Effector CD4-positive, alpha-beta T cell (primary cell): ENCODE measurements at places on chromosomes 13 and 19.

GRCh38 chr19:39053276-39054090, 21.1 kb upstream of the FBXO27 start:
- no peak for DNase-seq

DNA sequence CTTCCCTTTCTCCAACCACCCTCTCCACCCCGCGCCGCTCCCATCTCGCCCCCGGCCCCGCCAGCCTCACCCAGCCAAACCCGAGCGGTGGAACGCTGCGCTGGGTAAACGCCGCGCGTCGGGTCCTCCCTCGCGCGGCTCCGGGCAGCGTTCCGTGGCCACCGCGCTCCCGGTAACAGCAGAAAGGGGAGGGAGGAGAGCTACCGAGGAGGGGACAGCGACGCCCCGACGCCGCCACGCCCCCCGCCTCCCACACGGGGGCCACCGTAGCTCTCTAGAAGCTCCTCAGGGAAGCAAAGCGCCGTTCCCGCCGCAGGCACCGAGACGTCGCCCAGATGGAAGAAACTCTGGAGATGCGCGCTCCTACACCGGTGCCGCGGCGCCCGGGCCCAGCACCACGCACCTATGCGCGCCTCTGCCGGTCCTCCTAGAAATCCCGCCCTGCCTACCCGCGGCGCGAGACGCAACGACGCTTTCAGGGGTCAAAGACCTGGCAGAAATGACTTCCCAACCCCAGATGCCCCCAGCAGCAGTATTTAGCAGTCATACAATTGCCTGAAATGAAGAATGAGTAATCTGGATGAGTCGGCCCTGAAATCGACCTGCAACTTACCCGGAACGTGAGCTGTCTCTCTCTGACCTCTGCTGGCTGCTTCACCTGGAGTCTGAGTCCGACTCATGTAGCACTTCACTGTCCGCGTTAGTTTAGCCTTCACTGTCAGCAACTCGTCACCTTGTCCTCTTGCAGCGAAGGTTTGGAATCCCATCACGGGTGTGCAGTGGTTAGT, at the start of gene RUBCNL:
TSS of gene RUBCNL (minus strand) at position 189 of the 788 bp plus-strand sequence. CDS start 14,777 bp downstream, outside the sequence.
- no peak for DNase-seq

- DNase-seq: no peak
Measured at GRCh38 chr13:112184261-112184660, 117.3 kb downstream of the SOX1 start.

DNA sequence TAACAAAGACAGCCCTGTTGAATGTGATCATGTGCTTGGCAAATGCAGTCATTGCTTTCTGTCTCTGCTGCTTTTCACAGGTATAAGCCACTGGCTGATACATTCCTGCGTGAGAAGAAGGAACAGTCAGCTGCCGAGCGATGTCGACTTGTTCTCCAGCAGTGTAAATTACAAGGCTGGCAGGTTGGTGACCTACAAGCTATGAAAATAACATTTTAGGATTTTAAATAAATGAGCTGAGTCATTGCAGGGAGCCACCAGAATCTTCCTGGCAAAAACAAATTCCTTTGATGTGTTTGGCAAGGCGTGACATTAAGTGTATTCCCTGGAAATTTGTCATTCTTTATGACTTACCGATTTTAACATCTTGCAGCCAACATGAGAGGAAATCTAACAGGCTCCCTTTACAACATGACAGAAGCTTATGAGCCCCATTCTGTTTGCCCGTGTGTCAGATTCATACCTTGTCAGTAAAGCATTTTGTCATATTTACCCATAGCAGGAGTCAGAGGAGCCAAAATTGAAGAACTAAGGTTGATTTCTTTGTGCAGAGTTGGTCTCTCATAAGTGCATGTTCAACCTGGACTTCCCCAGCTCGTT, 471.4 kb downstream of the MYO16 start:
- no peak for DNase-seq

DNA sequence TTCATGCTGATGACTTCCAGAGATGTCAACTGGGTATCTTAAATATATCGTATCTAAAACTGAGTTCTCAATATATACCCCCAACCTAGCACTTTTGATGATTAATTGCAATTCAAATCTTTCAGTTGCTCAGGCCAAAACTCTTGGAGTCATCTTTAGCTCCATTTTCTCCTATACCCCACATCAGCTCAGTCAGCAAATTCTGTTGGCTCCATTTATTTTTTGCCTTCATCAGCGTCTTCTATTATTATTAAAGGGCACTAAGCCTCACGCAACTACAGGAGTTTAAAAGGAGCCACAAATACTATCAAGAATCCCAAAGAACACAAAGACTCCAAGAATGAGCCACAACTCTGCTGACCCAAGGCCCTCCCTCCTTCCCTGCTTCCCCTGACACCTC, 134.9 kb downstream of the KCTD12 start:
- no peak for DNase-seq

GRCh38 chr13:95457294-95457693, 95.2 kb upstream of the CLDN10 start:
- DNase-seq: no peak

GRCh38 chr13:46822551-46822950, 25.6 kb upstream of the ESD start:
- DNase-seq: no peak

DNA sequence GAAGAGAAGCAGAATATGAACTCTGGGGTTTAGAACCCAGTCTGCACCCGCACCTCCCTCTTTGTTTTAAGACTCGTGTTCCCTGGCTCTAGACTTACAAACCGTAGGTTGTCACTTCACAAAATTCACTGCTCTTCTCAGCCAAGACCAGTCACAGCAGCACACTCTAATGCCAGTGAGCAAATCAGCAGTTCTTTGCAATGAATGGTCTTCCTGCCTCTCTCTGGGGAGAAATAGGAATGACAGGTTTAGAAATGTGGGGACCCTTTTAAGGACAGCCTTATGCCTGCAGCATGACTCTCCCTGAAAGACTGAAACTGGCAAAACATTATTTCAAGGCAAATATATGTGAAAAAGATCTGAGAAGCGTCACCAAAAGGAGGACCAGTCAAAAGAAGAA, 156.9 kb downstream of the KCTD15 start:
- DNase-seq: no peak

GRCh38 chr13:109348519-109349258, 437.7 kb downstream of the IRS2 start:
- DNase-seq: no peak

DNA sequence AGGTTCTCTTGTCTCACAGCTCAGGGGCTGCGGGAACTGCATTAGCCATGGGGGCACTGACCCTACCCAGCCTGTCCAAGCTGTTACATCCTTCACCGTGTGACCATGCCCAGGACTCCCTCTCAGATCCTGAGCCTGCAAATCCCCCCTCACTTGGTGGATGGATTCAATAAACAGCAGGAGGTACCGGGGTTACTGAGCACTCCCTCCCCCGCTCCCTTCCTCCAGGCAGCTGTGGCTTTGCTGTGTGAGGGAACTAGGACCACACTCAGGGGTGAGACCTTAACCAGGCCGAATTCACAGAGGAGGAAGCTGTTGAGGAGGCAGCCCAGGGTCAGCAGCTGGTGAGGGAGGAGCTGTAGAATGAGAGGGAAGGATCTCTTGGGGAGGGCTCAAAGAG, 27.0 kb upstream of the CEACAM1 start:
- DNase-seq: no peak

GRCh38 chr13:114064450-114065140, 67.8 kb downstream of the RASA3 start:
- no peak for DNase-seq

GRCh38 chr19:41166944-41167804, 25.8 kb upstream of the CYP2S1 start:
- no peak for DNase-seq

DNA sequence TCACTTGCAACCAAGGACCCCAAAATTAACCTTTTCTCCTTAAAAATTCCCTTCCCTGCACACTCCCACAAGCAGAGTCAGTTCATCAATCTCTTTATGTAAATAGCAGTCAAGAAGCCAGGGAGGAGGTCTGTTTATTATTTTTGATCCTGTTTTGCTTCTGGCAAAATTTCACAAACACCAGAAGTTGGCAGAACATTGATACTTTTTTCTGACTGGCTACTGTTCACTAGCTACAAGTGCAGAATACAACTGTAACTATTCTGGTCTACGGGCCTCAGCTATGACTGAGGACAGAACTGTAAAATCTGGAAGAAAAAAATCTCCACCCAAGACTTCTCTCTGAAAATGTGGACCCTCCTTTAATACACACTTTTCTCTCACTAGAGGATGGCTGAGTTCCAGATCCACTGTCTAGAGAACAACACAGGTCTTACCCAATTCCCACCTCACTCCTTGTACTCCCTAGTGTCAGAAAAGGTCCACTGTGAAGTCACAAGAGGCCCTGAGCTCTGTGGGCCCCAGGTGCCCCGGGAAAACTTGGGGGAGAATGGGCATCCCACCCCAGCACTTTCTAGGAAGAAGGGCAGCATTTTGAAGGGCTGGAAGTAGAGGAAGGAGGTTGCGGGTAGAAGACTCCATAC, 14.5 kb downstream of the STARD13 start:
- no peak for DNase-seq

GRCh38 chr19:45350477-45351058, 10.0 kb downstream of the KLC3 start:
- DNase-seq: no peak

- DNase-seq: peak; percentile 14
Measured at GRCh38 chr19:38425810-38426466, at the start of gene RASGRP4. Gene RASGRP4, minus strand, starts transcription at chr19:38426219. Its CDS starts 128 bp downstream, at chr19:38426091.

GRCh38 chr19:19866611-19867248, 1.0 kb downstream of the ZNF253 start:
- DNase-seq: peak; percentile 39

DNA sequence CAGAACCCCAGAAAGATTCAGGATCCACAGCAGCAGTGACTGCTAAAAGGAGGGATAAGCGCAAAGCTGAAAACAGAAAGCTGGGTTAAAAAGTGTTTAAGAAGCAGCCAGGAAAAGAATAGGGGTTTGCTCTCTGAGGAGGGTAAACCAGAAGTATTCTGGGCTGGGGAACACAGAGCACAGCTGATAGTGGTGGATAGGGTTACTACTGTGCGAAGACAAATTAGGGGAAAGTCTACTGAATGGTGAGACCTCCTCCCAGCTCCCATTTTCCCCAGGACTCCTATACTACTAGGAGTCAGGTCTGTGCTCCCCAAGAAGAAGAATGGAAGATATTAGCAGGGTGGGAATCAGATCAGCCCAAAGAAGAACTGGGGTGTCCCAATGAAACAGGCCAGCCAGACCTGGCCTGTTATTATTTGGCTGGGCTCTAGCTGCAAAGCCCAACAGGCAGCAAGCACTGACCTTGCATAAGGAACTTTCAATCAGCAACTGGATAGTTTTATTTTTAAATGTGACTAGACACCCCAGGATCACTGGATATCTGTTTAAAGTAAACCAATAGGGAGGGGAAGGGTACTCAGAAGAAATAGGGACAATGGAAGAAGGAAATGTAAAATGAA, 43.5 kb upstream of the SERTM1 start:
- DNase-seq: no peak

- DNase-seq: no peak
Measured at GRCh38 chr13:25899952-25900351, 151.9 kb downstream of the SHISA2 start.

GRCh38 chr13:36907266-36907665, 12.8 kb downstream of the SMAD9 start:
- DNase-seq: no peak

DNA sequence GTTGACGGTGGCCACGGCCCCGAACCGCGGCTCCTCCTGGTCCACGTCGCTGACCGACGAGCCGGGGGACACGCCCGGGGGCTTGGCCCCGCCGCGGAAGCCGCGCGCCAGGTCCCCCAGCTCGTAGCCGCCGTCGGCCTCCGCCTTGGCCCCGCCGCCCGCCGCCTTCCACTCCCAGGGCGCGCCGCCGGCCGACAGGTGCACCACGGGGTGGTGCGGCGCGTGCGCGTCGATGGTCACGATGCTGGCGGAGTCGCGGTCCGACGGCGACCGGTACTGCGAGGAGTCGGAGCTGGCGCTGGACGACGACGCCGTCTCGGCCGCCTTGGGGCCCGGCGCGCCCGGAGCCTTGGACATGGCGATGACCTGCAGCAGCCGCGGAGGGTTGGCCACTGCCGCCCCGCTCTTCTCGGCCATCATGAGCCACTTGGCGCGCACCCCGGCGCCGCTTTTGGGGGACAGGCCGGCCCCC, 9.0 kb downstream of the PLPPR3 start:
- no peak for DNase-seq

DNA sequence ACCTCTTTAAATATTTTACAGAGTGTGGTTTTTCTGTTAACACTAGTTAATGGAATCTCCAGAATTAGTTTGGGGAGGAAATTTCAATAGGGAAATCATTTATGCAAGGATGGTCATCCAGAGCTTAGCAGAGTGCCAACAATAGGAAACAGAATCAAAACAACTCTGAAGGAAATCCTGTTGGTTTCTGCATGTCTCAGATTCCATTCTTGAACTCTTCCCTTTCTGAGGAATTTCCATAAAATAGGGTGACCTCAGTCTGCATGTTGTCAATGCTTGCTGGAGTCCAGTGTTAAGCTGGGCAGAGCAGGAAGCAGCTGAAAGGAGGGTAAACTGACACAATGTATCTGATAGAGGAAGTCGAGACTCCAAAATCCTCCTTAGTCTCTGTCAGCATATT, 16.9 kb downstream of the CBY2 start:
- DNase-seq: no peak

- DNase-seq: no peak
Measured at GRCh38 chr13:60170414-60170813, 6.7 kb upstream of the DIAPH3 start.

DNA sequence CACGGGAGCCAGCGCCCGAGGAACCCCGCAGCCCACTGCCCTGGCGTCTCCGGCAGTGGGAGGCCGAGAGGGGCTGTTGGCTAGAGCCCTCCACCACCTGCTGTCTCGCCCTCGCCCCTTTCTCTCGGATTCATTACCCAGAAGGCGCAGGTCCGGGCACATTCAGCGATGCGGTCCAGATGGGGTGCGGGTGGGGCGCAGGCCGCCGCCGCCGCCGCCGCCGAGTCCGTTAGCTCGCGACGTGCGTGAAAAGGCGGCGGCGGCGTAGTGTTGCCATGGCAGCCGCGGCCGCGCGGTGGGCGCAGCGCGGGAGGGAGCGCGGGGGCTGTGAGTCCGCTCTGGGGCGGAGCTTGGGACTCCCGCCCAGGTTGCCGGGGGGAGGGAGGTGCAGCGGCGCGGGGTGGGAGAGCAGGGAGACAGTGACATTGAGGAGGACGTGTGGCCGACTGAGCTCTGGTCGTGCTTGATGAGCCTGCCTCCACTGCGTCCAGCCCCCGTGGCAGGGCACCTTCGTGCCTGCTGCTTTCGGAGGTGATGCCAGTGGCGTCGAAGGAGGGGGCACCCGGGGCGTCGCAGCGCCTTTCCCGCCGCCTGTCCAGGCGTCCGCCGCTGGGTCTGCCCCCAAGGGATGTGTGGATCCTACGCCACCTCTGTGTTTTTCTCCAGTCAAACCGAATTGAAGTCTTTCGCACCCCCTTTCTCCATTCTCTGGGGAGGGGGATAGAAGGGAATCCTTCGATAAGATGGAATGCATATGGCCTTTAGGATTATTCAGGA, at the start of gene KATNAL1:
TSS of gene KATNAL1 (minus strand) at position 358 of the 777 bp plus-strand sequence. CDS start 23,774 bp downstream, outside the sequence.
- DNase-seq: peak; percentile 69

- no peak for DNase-seq
Measured at GRCh38 chr13:110816500-110816899, 98.4 kb downstream of the ANKRD10 start.

DNA sequence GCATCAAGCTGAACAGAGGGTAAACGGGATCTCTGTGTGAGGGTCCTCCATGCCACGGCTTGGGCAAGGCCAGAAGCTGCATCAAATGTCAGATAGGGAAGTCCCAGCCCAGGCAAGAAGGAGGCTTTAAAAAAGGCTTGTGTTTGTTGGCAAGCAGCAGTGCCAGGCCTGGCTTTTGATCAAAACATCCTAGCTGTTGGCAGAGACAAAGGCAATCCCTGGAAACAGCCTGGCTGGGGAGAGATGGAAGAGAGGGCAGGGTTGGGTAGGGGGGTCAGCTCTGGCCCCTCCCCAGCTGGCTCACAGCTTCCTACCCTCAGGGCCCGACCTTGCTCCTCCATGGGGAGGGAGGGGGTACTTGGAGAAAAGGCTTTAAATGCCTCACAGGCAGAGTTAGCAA, 61.8 kb upstream of the KCTD15 start:
- no peak for DNase-seq
